ENCODE measurements at places on chromosomes 1 and 21.

- no peak for ATAC-seq
Measured at GRCh38 chr1:93348104-93348728, 2.5 kb downstream of the DR1 start.

GRCh38 chr1:11944358-11944931 is 9.9 kb downstream of the PLOD1 start:
- ATAC-seq = peak; percentile 71

DNA sequence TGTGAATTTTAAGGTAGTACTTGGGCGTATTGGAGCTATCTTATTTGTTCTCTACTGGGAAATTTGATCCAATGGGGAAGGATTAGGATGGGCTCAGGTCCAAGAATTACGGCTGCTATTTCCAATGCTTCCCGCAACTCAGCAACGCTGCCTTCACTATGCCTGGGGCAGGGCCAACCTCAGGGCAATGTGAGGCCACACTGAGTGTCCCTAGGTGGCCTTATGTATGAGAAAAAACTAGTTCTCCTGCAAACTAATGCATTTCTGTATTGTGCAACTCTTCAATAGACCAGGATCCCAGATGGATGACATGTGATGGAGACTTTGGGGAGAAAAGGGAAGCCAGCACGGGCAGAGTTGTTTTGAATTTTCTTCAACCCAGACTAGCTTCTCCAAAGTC is 168.1 kb downstream of the DUSP10 start:
- no peak for ATAC-seq

DNA sequence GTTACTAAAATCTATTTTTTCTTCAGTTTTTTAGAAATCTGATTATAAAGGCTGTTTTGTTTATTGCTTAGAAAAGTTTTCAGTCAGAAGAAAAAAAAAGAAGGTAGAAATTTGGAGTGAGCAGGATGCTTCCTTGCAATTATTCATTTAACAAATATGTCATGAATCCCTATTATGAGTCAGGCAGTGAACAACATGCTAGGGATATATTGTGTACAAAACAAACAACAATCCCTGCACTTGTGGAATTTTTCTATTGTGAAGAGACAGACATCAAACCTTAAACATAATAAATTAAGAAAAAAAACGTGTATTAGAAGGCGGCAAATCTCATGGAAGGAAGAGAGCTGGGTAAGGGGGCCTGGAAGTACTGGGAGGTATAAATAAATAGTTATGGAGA is 664.1 kb upstream of the CAMK1G start:
- ATAC-seq = peak; percentile 94

GRCh38 chr1:204319462-204319861 is 40.3 kb downstream of the PLEKHA6 start:
- no peak for ATAC-seq

DNA sequence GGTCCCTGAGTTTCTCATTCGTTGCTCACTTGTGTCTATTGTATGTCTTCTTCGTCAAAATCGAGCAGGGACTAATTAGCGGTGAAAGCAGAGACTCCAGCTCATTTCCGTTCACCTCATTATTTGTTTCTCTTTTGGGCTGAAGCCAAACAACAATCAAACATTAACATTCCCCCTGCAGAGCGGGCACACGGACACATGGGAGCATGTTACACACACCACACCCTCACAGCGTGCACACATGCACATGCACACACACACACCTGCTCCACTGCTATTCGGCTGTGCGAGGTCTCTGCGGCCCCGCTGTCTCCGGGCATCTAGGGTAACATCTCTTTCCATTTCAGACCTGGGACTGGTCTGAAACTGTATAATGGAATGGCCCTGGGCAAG is 58.5 kb upstream of the LRRC8D start:
- peak; percentile 56 for ATAC-seq

DNA sequence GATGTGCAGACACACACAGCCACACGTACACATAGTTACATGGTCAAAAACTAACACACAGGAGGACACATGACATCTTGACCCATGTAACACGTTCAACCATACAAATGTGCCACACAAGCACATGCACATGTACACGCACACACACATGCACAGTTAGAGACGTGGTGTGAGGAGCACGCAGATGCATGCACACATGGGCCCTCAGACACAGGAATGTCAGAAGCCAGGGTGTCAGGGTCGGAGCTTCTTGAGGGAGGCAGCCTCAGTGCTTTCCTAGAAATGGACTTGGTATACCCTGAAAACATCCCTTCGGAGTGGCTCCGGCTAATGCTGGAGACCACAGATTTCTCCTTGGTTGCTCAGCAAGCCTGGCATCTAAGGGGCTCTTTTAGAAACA is 114.3 kb downstream of the DMRTB1 start:
- ATAC-seq = no peak

GRCh38 chr1:37317870-37318467 is 156.4 kb upstream of the ZC3H12A start:
- ATAC-seq = no peak

DNA sequence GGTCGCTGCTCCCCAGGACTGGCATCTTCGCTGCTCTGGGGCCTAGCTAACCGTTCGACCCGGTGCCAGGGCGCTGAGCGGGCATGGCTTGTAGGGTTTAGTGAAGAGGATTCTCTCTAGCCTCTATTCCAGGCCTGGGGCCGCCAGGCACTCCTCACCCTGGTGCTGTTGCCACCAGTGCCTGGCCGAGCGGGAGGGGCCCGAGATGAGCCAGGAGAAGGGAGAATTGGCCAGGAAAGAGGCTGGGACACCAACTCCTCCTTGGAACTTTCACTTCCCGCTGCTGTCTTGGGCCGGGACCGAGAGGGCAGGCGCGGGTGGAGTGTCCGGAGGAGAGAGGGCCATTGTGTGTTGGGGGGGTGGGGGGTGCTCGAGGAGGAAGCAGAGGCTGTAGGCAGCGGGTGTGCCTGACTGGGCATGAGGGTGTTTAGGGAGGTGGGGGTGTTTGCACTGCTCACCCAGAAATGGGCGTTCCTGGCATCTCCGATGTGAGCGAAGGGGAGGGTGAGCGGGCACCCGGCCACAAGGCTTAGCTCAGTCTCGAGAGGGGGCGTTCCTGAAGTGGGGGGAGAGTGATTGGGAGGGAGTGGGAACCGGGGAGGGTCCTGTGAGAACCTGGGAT is 772 bp downstream of the ADAM15 start:
- peak; percentile 63 for ATAC-seq
